ENCODE measurements at places on chromosomes 5 and 9.
A peak's percentile ranks its signal among the peaks of the same experiment; 100 is the strongest.

DNA sequence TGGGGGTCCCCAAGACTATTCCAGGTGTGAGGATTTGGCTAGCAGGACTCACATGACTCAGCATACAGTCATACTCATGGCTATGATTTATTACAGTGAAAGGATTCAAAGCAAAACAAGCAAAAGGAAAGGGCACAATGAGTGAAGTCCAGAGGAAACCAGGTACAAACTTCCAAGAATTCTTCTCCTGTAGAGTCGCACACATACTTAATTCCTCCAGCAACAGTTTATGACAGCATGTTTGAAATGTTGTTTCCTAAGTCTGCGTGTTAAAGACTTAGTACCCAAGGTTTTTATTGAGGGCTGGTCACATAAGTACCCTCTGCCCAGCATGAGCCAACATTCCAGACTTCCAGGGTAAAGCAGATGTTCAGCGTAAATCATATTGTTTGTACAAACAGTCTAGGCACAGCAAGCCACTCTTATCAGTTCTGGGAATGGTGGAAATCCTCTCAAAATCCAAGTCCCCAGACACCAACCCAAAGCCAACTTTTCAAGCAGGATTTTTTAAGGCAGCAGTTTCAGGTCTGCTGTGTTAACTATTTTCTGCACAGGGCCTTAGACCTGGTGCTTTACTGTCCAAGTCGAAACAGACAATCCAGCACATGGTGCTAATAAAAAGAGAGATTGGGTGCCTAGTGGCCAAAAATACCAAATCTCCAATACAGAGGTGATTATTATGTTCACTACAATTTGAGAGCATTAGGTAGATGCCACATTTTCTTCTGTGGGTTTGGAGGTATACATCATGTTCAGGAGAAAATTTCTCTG lies 18.6 kb upstream of the RICTOR start:
- DNase-seq = no peak

DNA sequence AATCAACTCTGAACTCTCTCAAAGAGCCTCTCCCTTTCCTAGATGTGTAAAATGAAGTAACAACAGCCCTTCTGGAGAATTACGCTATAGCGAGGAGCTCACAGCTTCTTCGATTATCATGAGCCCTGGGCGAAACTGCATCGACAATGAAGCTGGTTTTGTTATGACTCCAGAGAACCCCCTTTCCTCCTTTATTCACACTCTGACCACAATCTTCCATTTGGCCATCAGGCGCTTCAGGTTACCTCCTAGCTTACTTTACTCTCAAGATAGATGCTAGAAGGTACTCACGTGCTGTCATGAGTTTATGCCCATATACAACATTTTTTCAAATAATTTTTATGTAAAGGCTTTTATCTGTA lies 362.7 kb upstream of the RFX3 start:
- no peak for DNase-seq

GRCh38 chr5:14281746-14282181 lies 138.6 kb downstream of the TRIO start:
- DNase-seq = no peak

DNA sequence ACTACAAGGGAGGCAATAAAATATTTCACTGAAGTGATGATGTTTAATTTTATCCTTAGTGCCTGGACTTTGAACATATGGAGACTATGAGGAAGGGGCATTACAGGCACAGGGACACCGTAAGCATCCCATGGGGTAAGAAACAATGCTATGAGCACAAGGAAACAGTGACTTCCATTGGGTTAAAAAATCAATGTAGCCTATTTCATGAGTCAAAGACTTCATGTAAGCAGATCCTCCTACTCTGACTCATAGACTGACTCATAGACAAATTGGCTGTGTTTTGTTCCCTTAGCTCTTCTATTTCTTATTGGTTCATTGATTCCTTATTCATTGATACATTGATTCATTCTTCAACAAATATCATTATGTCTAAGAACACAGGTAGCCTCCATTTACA lies 351.0 kb downstream of the PRELID2 start:
- no peak for DNase-seq

GRCh38 chr9:93920131-93920800 lies 34.9 kb downstream of the BARX1 start:
- no peak for DNase-seq

DNA sequence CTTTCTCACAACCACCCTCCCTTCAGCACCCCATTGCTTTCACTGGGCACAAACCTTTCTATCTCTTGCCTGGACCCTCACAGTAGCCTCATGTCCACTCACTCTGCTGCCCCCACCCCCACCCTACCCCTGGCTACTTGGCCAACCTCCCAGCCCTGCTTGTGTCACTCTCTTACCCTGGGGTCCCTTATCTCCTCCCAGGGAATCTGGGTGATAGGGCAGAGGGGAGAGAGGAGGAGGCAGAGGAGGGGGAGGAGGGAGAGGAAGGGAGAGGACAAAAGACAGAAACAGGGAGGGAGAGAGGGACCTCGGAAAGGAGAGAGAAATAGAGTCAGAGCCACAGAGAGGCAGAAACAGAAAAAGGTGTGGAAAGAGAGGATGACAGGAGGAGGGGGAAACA lies 25.0 kb upstream of the KIF12 start:
- DNase-seq = no peak

- no peak for DNase-seq
Measured at GRCh38 chr5:179257176-179257682, 88.0 kb downstream of the ADAMTS2 start.

GRCh38 chr5:138654281-138654867 lies 79.2 kb upstream of the HSPA9 start:
- peak; percentile 65 for DNase-seq

DNA sequence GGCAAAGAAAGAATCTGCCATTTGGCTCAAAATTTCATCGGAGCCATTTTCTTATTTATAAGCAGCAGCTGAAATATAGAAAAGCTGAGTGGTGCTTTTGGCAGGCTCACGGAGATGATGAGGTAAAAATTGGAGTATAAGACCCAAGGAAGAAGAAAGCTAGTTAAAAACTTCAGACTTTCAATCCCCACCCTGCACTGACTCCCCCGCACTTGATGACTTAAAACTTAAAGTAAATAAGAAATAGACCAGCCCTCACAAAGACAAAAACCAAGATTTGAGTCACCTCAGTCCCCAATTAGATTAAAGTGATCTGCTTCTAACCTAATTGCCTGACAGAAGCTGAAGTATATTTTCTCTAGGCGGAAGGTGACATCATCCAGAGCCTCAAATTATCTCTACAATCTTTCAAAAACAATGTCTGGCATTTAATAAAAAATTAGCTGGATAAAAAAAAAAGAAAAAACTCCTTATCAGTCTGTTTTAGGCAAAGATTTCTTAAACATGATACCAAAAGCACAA lies 124.0 kb upstream of the PJA2 start:
- no peak for DNase-seq

GRCh38 chr9:34443533-34443932 lies 14.8 kb downstream of the FAM219A start:
- no peak for DNase-seq

GRCh38 chr5:16934677-16935153 lies 1.4 kb downstream of the MYO10 start:
- DNase-seq = no peak

- DNase-seq = no peak
Measured at GRCh38 chr9:27412081-27412480, 112.0 kb upstream of the IFNK start.

GRCh38 chr5:94174748-94175411 lies 433.5 kb upstream of the POU5F2 start:
- DNase-seq = no peak

- DNase-seq = no peak
Measured at GRCh38 chr5:179729727-179730126, 2.9 kb upstream of the MAML1 start.

DNA sequence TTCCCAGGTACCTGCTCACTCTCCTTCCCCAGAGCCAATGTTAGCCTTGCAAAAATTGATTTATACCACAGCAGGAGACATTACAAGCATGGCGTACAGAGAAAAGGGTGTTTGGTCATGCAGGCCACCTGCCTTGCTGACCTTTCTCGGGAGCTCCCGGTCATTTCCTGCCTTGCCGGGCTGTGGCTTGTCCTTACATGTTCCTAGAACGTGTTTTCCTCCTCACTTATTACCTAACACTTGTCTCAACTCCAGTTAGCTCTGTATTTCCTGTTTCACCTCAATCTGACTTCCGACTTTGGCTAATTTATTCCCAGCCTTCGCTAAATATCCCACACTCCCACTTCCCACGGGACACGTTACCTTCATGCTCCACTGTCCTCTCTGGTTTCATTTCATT lies 282.5 kb downstream of the ICE1 start:
- DNase-seq = no peak

- DNase-seq = no peak
Measured at GRCh38 chr5:174222891-174223290, 177.4 kb downstream of the NSG2 start.

- DNase-seq = no peak
Measured at GRCh38 chr9:98438666-98439065, 183.2 kb upstream of the TBC1D2 start.

DNA sequence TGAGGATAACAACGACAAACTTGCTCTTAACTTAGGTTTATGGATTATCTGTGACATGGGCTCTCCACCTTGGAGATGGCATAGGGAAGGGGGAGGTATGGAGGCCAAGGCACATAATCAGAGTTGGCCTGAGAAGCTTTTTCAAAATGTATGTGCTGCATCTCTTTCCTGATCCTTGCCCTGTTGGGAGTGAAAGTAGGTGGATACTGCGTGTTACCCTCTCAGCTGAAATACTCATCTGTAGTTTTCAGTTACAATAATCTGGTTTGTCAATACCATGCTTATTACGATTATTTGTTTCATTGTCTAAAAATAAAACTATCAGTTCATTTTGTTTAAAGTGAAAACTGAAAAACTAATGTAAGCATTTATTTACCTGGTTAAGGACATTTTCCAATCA lies 86.7 kb downstream of the SLC44A1 start:
- no peak for DNase-seq

GRCh38 chr5:126188804-126189203 lies 234.4 kb upstream of the GRAMD2B start:
- no peak for DNase-seq

DNA sequence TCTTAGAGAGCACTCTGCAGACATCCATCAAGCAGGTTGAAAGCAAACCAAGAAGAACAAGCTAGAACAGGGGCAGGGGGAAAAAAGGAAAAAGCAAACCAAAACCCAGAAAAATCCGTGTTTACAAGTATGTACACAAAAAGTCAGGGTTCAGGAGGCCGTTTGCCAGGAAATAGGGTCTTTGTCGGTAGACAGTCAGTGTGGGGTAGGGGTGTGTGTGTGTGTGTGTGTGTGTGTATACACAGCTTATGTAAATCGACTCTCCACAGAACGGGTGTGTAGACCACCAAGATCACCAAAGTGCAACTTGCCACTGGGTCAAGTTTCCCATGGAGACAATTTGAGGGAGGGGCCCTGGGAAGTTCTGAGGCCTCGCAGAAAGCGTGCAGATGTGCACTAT lies 13.1 kb downstream of the SPRY4 start:
- no peak for DNase-seq

GRCh38 chr5:178193251-178193809 lies 6.2 kb upstream of the GMCL2 start:
- DNase-seq = no peak

DNA sequence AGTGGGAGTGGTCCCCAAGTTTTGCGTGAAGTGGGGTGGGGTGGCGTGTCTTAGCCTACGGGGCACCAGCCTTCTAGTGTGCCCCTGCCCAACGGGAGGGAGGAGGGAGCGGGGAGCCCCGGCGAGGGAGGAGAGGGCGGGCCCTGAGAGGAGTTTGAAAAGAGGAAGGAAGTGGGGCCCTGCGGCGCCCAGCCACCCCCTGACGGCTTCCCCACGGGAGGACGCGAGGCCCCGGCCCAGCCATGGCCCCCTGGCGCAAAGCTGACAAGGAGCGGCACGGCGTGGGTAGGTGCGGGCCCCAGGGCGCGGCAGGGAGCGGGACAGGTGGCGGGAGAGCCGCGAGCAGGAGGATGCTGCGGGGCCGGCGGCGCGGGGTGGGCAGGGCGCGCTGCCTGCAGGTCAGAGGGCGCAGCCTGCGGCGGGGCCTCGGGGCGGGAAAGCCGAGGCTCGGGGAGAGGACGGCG lies at the start of gene DOCK2:
Gene DOCK2, plus strand, starts transcription at position 191 of the 464 bp plus-strand sequence. Its CDS starts 52 bp downstream, at position 243.
- DNase-seq = peak; percentile 28

GRCh38 chr5:142977363-142978051 lies 207.3 kb downstream of the ARHGAP26 start:
- peak; percentile 56 for DNase-seq

- no peak for DNase-seq
Measured at GRCh38 chr5:126513703-126514102, 81.3 kb downstream of the ALDH7A1 start.

- no peak for DNase-seq
Measured at GRCh38 chr5:172659909-172660628, 19.0 kb downstream of the NEURL1B start.

- DNase-seq = no peak
Measured at GRCh38 chr5:89930591-89931392, 478.8 kb downstream of the CETN3 start.

DNA sequence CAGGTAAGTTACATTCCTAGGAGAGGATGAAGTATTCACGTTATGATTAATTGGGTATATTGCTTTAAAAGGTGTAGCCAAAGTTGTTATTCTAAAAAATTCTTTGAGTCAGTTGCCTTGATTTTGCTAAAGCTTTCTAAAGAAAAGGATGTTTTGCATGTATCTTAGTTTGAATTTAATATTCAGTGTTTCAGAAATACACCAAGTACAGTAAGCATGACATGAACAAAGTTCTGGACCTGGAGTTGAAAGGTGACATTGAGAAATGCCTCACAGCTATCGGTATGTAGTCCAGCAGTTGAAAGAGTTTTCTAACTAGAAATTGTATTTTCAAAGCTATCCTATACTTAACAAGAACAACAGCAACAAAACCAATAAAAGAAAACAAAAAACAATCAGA lies 14.2 kb downstream of the ANXA1 start:
- DNase-seq = no peak

GRCh38 chr9:78714576-78714975 lies 417.7 kb downstream of the PSAT1 start:
- DNase-seq = no peak

DNA sequence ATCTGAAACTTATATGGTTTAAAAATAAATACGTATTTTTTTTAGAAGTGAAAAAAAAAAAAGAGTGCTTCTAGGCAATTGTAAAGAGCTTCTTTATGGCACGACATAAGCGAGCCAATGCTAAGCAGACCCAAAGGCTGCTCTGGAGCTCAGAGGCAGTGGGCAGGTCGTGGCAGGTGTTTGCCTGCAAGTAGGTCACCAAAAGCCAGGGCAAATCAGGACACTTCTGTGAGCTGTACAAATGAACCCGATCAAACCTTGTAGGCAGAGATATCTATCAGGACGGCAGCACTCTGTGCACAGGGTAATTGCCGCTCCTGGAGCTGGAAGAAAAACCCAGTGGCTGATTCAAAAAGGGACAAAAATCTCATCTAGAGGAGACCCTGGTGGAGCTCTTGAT lies 75.9 kb downstream of the IRX2 start:
- no peak for DNase-seq
